Hematopoietic multipotent progenitor cell treated with erythropoietin and hydrocortisone succinate and interleukin-3 and kit ligand, for 15 days (in vitro differentiated cells): ENCODE measurements at places on chromosomes 12 and 14.

DNA sequence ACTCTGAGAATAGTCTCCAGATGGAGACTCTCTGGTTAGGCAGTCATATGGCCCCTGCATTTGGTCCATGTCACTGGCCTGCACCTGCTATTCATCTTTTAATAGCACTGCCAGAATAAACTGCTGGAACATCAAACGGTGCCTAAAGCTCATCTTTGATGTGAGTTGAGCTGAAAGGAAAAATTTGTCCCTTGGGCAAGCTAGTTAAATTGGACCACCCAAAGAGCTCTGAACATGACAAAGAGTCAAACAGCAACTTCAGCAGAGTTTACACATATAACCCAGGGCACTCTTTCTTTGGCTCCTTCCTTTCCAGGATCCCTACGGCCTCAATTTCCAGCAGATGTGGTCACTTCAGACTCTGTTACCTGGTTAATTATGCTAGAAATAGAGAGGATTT, 269.9 kb downstream of the RPL10L start:
- no peak for DNase-seq

DNA sequence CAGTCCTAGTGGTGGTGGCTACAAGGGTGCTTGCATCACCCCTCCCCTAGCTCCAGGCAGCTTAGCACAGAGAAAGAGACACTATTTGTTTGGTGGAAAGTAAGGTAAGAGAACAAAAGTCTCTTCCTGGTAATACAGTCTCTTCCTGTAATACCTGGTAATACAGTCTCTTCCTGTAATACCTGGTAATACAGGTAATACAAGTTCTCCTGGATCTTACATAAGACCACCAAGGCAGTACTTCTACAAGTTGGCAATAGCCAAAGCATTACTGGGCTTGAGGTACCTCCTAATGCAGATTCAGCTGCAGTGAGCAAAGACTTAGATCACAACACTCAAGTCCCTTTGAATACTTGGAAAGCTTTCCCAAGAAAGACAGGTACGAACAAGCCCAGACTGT, 77.0 kb downstream of the CATSPERB start:
- DNase-seq = no peak

DNA sequence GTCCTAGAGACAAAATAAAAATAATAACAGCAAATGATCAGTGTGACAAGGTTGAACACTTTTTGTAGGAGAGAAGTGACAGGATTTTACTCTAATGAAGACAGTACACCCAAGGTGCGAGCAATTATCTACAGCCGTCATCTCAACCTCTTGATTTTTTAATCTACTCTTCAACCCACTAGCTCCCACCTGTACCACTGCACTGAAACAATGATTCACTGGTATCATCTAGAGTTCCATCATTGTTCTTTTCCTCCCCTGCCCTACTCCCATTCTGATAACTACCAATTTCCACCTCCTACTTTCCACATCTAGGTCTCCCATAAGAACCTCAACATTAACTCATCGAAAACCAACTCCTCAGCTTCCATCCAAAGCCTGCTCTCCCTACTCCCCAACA, 99.8 kb downstream of the PPP2R5E start:
- no peak for DNase-seq

DNA sequence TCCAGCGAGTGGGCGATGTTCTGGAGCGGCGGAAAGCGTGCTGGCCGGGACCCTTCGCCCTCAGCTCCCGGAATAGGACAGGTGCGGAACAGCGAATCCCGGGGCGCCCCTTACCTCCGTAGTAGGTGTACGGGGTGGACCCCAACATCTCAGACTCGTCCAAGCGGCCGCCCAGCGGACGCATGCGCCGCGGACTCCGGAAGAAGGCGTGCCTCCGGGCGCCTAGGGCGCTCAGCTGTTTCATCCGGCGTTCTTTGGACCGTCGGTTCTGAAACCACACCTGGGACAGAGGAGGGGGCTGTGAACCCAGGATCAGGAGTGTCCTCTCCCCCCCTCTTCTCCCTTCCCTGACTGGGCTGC, 4.5 kb downstream of the LHX5 start:
- DNase-seq = no peak

- DNase-seq = no peak
Observed at GRCh38 chr14:95597784-95598211, 62.9 kb downstream of the GLRX5 start.
